ENCODE measurements at places on chromosomes 5 and 9.

GRCh38 chr9:81394881-81395675, 294.3 kb downstream of the TLE1 start:
- DNase-seq: no peak

- DNase-seq: no peak
Measured at GRCh38 chr5:136375920-136376319, 10.6 kb upstream of the TRPC7 start.

DNA sequence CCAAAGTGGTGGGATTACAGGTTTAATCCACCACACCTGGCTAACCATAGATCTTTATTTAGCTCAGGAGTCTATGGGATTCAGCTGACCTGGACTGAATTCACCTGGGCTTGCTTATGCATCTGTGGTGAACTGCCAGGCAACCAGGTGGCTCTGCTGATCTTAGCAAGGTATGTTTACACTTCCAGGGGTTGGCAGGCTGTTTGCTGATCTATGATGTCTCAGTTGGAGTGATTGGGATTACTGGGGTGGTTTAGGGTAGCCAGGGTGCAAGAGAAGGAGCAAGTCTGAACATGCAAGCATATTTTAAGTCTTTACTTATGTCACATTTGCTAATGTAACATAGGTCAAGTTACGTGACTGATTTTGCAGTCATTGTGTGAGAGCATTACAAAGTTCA, 63.6 kb upstream of the JAK2 start:
- no peak for DNase-seq

- no peak for DNase-seq
Measured at GRCh38 chr9:18684593-18685317, 210.8 kb downstream of the ADAMTSL1 start.

GRCh38 chr9:34520096-34520495, 2.7 kb downstream of the ENHO start:
- DNase-seq: no peak

GRCh38 chr9:21039302-21039701, 7.9 kb upstream of the HACD4 start:
- no peak for DNase-seq

DNA sequence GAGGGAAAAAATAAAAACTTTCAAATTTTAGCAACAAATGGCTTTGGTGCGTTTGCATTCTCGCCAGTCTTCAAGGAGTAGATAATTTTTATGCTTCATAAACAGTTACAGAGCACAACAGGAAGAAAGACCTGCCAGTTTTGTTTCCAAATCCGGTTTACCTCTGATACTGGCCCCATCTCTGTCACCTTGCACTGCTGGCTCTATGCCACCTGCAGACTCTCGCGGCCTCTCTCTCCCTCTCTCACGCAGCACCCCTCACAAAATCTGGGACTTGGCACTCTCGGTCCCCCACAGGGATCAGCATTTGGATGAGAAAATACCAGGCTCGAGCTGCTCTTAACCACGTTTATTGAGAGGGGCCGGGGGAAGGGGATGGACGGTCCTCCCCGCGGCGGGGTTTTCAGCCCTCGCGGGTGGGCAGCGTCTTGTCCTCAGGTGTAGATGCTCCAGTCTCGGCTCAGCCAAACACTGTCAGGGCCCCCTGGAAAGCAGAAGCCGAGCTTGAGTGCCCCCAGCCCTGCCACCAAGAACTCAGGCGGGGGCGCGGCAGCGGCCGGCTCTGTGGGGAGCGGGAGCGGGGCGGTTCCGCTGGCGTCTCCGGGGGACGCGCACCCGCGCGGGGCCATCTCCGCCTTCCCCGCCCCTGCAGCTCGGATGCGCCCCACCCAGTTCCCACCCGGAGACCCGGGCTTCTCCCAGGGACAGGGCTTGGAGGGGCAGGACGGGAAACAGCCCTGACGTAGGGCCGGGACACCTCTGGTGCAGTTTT, 1.3 kb downstream of the SCGB3A1 start:
- DNase-seq: no peak

DNA sequence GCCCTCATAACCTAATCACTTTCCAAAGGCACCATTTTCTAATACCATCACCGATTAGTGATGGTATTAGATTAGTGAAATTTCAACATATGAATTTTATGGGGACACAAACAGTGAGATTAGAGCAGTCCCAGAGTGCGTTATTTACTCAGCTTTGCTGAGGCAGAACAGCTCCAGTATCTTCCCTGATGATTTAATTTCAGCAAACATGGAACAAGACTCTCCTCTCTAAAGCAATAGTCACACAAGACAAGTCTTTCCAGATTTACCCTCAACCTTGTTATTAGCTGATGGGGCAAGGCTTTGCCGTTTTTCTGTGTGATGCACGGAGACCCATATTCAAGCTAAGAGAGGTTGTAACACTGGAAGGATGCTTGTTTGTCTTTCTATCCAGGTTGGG, 333.4 kb downstream of the FBXL7 start:
- DNase-seq: no peak

- no peak for DNase-seq
Measured at GRCh38 chr9:108245331-108245730, 610.5 kb downstream of the ACTL7B start.

GRCh38 chr5:73799401-73799972, 173.5 kb downstream of the ARHGEF28 start:
- no peak for DNase-seq

DNA sequence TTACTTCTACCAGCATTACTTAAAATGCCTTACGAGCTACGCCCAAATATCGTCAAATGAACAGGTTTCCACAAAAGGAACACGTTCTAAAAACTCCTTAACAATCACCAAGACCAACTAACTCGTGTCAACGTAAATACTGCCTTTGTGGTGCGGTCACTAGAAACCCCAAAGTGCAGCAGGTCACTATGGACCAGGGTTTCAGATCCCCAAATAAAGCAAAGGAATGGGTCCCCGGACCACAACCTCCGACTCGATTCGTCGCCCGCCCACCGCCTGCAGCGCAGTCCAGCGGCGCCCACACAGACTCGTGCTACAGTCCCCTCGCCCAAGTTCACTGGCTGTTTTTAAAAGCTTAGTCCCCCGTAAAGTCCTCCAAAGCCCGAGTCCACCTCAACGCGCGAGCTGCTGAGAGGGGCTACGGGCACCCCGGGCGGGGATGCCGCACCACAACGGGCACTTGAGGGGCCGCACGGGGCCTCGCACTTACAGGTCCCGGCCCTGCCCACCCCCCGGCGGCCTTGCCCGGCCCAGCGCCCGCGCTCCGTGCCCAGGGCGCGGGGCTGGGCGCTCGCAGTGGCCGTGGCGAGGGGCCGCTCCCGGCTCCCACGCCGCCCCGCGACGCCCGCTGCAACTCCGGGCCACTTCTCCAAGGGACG, 1.1 kb downstream of the NFIB start:
- DNase-seq: no peak

DNA sequence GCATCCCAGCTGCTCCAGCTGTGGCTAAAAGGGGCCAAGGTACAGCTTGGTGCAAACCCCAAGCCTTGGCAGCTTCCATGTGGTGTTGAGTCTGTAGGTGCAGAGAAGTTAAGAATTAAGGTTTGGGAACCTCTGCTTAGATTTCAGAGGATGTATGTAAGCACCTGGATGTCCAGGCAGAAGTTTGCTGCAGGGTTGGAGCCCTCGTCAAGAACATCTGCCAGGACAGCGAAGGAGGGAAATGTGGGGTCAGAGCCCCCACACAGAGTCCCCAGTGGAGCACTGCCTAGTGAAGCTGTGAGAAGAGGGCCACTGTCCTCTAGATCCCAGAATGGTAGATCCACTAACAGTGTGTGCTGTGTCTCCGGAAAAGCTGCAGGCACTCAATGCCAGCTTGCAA, 236.2 kb upstream of the ADRA1B start:
- no peak for DNase-seq

GRCh38 chr5:74042959-74043358, 417.0 kb downstream of the ARHGEF28 start:
- DNase-seq: no peak

DNA sequence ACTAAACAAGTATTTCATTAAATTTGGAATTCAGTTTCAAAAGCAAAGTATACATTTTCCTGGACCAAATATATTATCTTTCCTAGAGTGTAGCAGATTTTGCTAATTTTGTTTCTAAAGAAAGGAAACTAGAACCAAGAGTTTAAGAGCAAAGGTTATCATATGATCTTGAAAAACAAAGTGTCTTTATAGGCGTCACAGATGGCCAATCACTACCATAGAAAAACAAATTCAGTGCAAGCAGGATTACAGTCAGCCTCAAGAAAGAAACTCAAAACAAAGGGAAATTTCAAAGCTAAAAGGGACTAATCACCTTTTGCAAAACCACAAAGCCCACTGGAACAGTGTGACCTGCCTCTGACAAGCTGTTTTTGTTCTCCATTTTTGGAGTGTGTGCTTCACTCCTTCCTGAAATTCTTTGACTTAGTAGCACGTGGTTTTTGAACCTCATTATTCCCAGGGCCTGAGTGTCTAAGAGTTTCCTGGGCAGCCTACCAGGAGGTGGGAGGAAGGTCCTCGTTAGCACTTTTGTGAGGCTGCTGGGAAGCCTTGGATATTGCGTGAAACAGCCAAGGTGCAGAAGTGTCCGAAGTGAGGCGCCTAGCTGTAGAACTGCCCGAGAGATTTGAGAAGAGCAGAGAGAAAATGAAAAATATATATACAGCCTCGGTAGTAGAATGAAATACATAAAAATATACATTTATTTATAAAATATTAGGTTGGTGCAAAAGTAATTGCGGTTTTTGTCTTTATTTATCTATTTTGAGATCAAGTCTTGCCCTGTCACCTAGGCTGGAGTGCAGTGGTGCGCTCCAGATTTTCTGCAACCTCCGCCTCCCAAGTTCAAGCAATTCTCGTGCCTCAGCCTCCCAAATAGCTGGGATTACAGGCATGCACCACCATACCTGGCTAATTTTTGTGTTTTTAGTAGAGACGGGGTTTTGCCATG, 246.1 kb downstream of the MARCHF11 start:
- DNase-seq: no peak

DNA sequence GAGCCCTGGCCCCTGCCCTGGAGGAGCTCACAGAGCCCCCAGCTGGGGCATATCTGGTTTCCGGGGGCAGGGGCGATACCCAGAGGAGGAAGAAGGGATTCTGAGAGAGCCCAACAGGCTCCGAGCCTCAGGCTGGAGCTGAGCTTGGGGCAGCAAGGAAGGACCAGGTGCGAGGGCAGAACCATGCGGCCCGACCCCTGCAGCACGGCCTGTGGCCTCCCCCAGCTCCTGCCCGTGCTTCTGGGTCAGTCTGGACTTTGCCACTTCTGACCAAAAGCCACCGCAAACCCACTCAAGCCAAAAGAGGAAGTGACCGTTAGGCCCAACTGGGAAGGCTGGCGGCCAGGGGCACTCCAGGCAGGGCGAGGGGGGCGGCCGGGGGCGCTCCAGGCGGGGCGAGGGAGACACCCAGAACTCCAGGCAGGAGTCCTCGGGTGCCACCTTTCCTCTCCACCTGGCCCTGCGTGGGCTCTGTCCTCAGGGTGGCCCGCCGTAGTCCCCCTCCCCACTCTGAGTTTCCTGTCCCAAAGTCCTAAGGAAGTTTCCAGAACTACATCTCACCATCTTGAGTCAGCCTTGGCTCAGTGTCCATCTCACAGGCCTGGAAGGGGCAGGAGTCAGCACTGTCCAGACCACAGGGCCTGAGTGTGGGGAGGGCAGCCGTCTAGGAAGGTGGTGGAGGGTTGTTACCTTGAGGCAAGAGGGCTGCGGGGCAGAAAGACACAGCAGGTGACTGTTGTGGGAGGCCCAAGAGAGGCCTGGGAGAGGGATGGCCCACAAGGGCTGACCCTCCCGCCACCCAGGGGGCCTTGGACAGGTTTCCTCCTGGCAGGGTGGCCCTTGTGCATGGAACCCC, 946 bp upstream of the LTC4S start:
- no peak for DNase-seq

- DNase-seq: no peak
Measured at GRCh38 chr9:14529629-14530028, 163.6 kb downstream of the ZDHHC21 start.

- DNase-seq: no peak
Measured at GRCh38 chr5:35242702-35243258, 12.5 kb upstream of the PRLR start.

DNA sequence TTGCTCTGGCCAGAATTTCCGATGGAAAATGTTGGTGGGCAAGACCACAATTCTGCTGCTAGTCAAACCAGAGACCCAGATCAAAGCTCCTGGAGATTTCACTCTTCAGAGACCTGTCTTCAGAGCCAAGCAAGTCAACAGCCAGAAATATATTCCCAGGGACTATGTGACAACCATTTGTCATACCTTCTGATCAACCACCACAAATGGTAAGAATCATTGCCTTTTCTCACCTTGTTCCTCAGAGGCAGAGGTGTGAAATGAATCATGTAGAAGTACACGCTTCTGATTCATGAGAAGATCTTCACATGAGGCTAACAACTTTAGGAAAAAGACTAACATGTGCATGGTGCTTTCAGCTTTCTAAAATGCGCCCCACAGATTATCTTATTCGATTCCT, 53.5 kb downstream of the SUSD1 start:
- no peak for DNase-seq

DNA sequence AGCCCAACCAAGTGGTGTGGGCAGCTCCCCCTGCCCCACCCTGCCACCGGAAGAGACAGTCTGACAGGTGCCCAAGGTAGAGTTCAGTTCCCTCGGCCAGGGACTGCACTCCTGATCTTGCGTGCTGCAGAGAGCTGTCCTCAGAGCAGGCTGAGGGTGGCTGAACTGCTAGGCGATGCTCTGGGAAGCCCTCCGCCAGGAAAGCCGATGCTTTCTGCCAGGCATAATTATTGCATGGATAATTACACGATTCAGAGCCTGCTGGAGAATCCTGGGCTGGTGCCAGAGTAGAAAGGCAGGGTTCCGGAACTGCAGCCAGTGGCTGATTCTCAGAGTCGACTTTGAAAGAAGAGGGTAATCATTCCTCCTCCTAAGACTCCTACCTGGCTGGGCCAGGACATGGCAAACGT, 19.3 kb downstream of the KCNIP1 start:
- peak; percentile 51 for DNase-seq

- DNase-seq: no peak
Measured at GRCh38 chr5:61450493-61451279, 118.6 kb downstream of the ZSWIM6 start.

GRCh38 chr9:135748676-135749075, 46.7 kb downstream of the KCNT1 start:
- DNase-seq: no peak

DNA sequence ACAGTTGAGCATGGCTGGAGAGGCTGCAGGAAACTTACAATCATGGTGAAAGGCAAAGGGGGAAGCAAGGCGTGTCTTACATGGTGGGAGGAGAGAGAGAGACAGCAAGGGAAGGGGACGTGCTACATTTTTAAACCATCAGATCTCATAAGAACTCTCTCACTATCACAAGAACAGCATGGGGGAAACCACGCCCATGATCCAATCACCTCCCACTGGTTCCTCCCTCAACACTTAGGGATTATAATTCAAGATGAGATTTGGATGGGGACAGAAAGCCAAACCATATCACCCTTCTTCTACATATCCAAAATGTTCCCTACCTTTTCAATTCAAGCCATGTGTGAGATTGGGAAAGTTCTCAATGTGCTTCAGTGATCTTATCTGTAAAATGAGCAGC, 22.9 kb upstream of the GLRX start:
- no peak for DNase-seq

- DNase-seq: no peak
Measured at GRCh38 chr9:101462558-101462957, 27.0 kb upstream of the ALDOB start.
